ENCODE measurements at places on chromosomes 12 and 14.

GRCh38 chr12:116136340-116136739, 141.2 kb downstream of the MED13L start:
- no peak for DNase-seq

DNA sequence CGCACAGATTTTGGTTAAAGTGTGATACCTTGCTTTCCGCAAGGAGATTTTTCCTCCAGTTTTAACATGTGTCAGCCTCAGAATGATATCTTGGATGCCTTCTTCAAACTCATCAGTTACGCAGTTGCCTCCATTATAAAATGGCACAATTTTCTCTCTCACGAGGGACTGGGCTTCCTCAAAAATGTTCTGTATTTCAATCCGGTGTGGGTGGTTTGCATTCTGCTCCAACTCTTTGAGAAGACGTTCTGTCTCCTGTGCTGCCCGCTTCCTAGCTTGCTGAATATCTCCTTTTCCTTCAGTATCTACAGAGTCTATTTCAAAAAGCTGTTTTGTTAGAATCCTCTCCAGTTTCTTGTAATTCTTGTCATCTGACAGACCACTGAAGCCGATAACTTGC, 1.8 kb downstream of the BAG5 start:
- DNase-seq = no peak

DNA sequence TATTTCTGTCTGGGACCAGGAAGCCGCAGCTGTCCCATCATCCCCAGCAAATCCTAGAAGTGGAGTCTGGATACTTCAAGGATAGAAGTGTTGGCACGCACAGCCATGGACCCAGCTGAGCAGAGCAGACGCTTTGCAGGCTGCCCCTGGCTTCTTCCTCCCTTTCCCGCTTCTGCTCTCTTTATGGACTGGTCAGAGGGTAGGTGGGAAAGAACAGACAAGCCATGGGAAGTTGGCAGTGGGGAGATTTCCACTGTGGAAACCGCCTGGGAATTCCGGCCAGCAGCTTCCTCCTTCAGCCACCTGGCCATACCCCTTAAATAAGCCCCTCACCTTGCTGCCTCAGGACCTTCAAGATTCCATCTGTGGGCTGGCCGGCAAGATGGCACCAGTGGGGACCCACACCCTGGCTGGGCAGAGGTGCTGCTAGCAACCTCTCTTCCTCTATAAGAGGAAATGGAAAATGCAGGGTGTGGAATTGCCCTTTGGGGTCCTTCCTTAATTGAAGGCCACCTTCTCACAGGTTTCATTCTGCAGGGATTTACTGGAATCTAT, 20.6 kb downstream of the OTUB2 start:
- no peak for DNase-seq

- no peak for DNase-seq
These were observed 264.7 kb downstream of the EGLN3 start for GRCh38 chr14:33686218-33686617.

DNA sequence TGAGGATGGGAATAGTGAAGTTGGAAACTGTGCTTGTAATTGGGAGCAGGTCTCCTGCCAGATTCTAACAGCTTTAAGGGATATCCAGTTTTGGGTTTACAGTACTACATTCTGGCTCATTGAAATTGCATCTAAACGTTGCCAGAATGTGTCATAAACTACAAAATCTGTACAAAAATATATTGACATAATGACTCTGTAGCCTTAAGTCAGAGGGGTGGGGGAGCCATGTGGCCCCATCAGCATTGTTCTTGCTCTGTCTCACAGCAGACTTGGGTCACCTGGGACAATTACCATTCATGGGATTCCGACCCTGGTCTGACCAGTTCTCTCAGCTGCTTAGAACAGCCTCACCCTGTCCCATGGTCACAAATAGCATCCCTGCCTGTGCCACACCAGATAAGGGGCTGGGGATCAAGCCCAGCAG, 43.3 kb upstream of the MED13L start:
- DNase-seq = no peak
